ENCODE measurements at places on chromosomes 7 and 10.

DNA sequence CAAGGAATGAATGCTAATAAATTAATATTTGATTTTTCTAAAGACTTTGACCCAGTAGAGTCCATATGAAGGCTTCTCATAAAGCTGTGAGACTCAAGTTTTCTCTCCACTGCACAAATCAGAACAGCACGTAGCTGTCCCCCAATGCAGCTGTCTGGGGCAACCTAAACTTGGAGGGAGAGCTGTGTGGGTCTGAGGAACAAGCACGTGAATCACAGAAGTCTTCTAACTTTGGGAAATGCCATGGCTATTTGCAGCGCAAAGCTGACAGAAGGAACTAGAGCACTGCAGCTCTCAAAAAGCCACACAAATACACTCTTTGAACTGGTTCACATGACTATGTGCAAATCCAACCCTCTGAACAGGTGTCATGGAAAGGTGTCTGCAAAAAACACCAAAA is 47.9 kb downstream of the COL1A2 start:
- no peak for DNase-seq

- DNase-seq: no peak
These were observed 103.0 kb downstream of the MYOF start for GRCh38 chr10:93378997-93379730.

- DNase-seq: no peak
These were observed 10.7 kb upstream of the SPAG6 start for GRCh38 chr10:22334414-22335172.

DNA sequence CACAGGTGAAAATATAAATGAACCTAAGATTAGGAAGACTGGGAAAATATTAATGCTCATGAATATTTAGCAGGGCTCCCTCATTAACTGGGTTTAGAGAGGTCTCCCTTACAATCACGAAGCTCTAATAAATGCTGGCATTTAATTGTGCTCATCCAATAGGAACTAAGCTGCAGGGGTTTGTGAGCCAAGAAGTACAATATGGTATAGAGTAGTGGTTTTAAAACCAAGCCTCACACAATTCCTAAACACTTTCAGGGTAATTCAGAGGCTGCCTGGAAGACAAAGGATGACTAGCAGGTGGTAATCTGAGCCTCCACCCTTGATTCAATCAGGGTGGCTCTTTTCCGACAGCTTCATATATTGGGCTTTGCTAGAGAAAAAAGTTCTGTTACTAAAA is 103.3 kb downstream of the GPAM start:
- DNase-seq: no peak

- no peak for DNase-seq
These were observed 32.1 kb downstream of the MTURN start for GRCh38 chr7:30166841-30167235.

DNA sequence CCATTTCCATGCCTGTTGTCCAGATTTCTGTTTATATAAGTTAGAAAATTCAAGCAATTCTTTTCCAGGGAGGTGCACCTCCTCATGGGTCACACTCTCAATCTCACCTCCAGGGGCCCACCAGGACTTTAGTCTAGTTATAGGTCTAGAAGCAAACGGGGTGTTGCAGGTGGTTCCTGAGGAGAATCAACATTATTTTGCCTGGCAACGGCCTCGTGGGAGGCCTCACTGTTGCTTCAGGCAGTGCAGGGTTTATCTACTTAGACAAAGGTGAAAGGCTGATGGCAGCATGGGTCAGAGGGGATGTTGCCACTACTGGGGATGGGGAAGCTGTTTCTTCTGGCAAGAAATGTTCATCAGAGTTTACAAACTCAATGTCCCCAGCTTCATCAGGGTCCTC is 56.7 kb upstream of the LRRC18 start:
- DNase-seq: no peak

DNA sequence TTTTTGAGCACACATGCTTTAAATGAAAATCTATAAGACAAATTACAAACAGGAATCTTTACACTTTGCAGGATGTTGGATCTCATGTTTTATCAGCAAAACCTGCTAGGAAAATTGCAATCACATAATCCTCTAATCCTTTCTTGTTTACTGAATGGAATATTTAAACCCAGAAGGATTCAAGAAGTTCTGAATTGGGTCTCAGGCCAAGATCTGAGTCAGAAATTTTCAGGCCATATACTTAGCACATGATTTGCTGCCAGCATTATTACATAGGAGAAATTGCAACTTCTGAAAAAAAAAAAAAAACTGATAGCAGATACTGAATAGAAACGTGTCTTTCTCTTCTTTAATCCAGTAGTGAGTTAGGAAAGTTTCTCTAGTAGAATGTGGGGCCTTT is 1005.3 kb upstream of the POT1 start:
- DNase-seq: no peak

DNA sequence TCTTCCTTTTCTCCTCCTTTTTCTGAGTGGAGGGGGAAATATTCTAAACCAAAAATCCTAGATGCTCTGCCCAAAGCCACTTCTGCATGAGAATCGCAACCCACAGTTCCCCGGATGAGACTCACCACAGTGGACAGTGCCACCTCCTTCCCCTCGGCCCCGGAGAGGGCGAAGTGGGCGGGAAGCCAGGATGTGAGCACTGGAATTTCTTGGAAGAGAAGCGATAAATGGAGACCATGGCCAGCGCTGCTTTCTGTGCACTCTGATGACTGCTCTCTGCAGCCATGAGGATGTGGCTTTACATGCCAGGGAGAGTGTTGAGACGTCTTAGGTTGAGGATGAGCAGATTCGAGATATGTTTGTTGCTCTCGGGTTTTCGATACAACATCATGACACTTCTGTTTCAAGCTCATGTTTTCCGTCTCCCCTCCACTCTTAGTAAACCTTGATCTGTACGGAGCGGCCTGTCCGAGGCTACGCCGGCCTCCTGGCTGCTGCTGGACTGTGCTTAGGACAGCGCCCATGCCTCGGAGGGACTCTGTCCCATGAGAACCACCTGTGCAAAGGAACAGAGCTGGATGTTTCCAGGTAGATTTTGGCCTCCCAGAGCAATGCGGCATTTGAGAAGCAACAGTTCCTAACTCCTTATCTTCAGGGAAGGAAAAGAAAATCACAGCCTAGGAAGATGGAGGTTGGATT is 414.6 kb upstream of the FOXK1 start:
- DNase-seq: no peak

DNA sequence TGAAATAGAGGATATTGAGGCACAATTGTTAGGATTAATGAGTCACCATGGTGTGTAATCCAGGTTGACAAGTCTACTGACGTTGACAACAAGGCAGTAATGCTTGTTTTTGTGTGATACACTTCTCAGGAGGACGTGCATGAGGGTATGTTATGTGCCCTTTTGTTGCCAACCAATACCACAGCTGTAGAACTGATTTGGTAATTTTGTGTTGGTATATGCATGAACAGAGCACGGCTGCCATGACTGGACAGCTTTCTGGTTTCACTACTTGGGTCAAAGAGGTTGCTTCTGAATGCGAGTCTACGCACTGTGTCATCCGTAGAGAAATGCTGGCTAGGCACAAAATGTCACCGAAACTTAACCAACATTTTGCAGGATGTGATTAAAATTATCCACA is 32.9 kb downstream of the PHTF2 start:
- peak; percentile 19 for DNase-seq

- no peak for DNase-seq
These were observed 25.6 kb downstream of the IRF5 start for GRCh38 chr7:128963327-128963757.

DNA sequence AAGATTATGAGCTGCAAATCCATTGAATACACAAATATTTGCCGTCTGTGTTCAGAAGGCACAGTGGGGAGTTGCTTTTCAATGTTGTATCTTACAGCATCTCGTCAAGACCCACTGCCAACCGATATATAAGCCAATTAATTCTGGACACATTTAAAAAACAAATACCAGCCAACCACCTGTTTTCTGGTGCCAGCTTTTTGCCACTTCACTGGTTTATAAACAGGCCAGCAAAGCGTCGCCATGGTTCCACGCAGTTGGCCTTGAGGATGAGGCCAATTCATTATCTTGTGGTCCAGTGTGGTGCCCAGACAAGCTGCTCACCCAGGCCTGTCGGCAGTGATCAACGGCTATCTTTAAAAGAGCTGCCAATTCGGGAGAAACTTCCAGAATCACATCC is 321.0 kb downstream of the TCERG1L start:
- no peak for DNase-seq

DNA sequence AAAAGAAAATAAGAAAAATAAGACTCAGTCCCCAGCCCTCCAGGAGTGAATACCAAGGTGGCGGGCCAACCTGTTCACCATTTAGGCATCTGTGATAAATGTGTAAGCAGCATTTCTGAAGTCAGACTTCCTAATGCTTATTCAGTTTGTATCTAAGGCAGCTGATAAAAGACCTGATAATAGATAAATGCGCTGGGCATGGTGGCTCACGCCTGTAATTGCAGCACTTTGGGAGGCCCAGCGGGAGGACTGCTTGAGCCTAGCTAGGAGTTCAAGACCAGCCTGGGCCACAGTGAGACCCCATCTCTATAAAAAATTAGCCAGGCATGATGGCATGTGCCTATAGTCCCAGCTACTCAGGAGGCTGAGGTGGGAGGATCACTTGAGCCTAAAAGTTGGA is 103.6 kb downstream of the SPDYE5 start:
- no peak for DNase-seq

- no peak for DNase-seq
These were observed 424.7 kb upstream of the FOXK1 start for GRCh38 chr7:4257146-4258111.

DNA sequence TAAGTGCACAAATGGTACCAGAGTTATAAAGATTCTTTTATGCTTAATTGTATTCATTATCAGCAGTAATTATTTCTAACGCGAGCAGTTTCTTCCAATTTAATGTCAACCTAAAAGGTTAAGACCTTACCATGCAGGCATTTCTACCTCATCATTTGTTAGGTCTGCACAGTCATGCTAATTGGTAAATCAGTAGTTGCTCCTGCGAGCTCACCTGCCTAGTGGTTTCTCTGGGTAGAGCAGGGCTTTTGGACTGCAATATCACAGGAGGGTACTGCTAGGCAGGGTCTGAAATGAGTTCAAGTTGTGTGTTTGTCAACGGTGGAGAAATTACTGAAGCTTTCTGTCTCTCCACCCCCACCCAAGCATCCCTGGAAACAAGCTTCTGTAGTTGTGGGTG is 558.5 kb upstream of the MGMT start:
- no peak for DNase-seq

DNA sequence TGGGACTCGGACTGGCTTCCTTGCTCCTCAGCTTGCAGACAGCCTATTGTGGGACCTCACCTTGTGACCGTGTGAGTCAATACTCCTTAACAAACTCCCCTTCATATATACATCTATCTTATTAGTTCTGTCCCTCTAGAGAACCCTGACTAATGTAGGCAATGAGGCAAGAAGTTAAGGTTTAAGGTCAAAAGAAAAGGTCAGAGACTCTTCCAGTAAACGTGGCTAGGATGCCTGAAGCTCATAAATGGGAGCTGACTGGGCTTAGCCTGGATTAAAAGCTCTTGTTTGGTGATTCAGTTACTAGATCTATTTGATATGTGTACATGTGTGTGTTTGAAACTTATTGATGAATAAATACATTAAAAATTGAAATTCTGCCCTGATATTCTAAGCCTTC is 10.6 kb upstream of the GPR141 start:
- no peak for DNase-seq

DNA sequence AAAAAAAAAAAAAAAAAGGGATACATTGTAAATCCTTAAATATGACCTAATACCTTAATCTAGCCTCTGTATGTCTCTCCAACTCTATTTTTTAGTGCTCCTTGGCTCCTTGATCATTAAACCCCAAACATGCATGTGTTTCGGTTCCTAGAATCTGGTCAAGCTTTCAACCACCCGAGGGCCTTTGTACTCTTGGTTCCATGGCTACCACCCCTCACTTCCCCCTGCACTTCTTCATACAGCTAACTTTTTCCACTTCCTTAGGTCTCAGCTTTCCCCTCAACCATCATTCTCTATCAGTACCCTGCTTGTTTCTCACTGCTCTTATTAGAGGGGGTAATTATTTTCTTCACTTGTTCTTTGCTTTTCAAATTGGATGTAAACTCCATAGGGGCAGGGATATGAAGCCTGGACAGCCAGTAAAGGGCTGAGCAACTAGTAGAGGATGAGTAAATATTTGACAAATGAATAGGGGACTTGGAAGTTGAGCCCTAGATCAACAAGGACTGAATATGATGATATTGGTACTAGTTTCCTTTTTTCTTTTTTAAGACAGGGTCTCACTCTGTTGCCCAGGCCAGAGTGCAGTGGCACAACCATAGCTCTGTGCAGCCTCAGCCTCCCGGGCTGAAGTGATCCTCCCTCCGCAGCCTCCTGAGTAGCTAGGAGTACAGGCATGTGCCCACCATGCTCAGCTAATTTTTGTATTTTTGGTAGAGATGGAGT is 4.3 kb upstream of the GDI2 start:
- no peak for DNase-seq

GRCh38 chr7:9026121-9026520 is 592.7 kb downstream of the NXPH1 start:
- no peak for DNase-seq

GRCh38 chr7:16271990-16272665 is 149.2 kb downstream of the CRPPA start:
- DNase-seq: no peak

GRCh38 chr7:106731187-106731586 is 70.2 kb upstream of the CCDC71L start:
- no peak for DNase-seq

DNA sequence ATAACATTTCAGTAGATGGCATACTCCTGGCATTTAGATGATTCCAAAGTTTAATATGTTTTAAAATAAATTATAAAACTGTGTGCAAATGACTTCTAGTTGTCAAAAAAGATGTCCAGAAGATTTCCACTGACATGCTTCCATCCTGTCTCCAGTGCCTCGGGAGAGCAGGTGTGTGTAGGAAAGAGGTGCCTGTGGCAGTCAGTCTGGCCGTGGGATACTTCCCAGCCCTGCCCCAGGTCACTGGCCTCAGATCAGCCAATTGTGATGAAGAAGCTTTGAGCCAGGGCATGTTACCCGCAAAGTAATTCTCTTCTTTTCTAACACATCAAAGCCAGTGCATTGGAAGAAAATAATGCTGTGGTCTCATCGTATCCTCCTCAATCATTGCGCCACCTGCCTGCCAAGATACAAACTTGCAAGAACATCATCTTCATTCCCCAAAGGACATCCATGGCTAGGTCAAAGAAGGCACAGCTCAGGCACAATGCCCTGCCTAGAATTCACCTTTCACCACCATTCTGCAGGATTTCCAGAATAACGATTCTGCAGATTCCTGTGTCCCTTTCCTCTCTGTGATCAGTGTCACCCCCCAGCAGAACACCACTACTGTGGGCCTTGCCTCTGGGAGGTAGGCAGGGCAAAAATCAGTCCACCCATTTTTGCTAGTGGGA is 6.3 kb upstream of the KCNMA1 start:
- no peak for DNase-seq

DNA sequence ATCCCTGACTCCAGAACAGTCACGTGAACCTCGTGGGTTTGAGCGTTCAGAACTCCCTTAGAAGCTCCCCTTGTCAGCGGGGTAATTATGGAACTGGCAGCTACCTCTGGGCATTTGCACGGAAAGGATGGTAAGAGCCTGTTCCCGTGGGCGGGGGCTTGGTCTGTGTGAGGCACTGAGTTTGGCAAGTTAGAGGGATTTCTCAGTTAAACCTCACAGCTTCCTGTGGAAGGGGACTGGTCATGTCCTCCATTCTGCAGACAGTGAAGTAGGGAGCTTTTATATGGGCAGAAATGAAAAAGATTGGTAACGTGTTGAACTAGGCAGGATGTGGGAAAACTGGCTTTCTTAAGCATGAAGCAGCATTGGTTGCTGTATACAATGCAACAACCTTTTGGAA is 16.0 kb downstream of the PALD1 start:
- DNase-seq: no peak

- DNase-seq: no peak
These were observed 285.2 kb downstream of the PTPRN2 start for GRCh38 chr7:158302274-158303070.
